ENCODE measurements at places on chromosomes 1 and 21. TPM values are rescaled to one million over a fixed set of nuclear protein-coding genes. Genes with fewer than 3 reads are reported as not detected.

RUNX1 gene
- total RNA-seq: 16.0 TPM

CD164L2 gene
- total RNA-seq: not detected

CD1E gene
- not detected for total RNA-seq

TEX38 gene
- 0.29 TPM for total RNA-seq

MCOLN2 gene
- 3.5 TPM for total RNA-seq

CGN gene
- not detected for total RNA-seq

DFFB gene
- 13.5 TPM for total RNA-seq

ZFP69 gene
- 3.6 TPM for total RNA-seq

KRTAP19-3 gene
- not detected for total RNA-seq

KIF2C gene
- total RNA-seq: 2.2 TPM

TPTE gene
- total RNA-seq: not detected

TMEM82 gene
- not detected for total RNA-seq

ANGPTL3 gene
- total RNA-seq: not detected

KRTAP12-2 gene
- total RNA-seq: not detected

AKR7A3 gene
- total RNA-seq: 1.2 TPM

RXFP4 gene
- total RNA-seq: not detected

SLC44A5 gene
- total RNA-seq: 0.15 TPM

LPGAT1 gene
- total RNA-seq: 46.8 TPM
